Fibroblast of the aortic adventitia (primary cell): ENCODE measurements at places on chromosomes 7 and 10. TPM values are rescaled to one million over a fixed set of nuclear protein-coding genes. Genes with fewer than 3 reads are reported as not detected.

- DNase-seq, result no peak
Measured at GRCh38 chr7:49137978-49138377, 213.6 kb downstream of the CDC14C start.

GRCh38 chr10:4568086-4568485, 257.9 kb upstream of the AKR1E2 start:
- DNase-seq, result no peak

DNA sequence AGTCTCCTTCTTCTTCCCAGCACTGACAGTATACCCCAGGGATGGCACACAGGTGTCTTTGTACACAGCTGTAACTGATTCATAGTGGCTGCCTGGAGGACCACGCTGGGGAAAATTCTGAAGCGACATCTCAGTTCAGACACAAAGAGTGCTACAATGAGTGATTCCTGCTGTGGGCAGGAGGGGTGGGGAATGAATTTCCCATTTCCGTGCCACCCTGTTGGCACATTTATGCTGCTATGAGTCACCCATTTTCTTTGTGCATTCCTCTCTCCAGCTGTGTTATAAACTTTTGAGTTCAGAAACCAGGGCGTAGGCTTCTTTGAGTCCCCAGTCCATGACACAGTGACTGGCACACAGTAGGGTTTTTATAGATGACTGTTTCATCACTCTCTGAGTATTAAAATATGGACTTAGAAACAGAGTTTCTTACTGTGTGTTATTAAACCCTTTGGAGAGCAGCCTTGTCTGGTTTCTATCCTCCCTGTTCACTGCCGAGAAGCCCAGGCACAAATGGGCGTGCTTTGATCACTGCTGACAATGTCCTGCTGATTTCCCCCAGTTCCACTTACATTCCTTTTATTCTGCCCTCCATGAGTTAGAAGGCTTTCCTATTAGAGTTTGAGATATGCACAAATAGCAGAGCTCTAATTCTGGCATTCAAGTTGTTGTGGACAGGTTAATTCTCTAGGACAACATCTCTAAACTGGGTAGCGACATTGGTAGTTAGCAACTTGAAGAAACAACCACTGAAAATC, 24.0 kb upstream of the NPS start:
- DNase-seq, result no peak

GRCh38 chr7:641269-641671, 85.2 kb upstream of the DNAAF5 start:
- no peak for DNase-seq

GRCh38 chr10:113431398-113432160, 121.3 kb upstream of the HABP2 start:
- DNase-seq, result no peak

GRCh38 chr7:15087771-15088170, 185.2 kb upstream of the DGKB start:
- no peak for DNase-seq

PSMC2 gene
- 170 and 189 TPM in 2 replicates for total RNA-seq
